OCI-LY7 (cell line): ENCODE measurements at places on chromosomes 1 and 21. TPM values are rescaled to one million over a fixed set of nuclear protein-coding genes. Genes with fewer than 3 reads are reported as not detected.

Gene KRTAP10-3
- not detected in 2 replicates for total RNA-seq

Gene MYCBP
- total RNA-seq: 38.6 and 47.6 TPM in 2 replicates

Gene LCE1A
- total RNA-seq: not detected in 2 replicates

Gene ETV3L
- not detected in 2 replicates for total RNA-seq

Gene PIGV
- 15.2 and 18.0 TPM in 2 replicates for total RNA-seq

Gene IPO9
- 67.9 and 72.5 TPM in 2 replicates for total RNA-seq

Gene MAP3K7CL
- 13.0 TPM in 2 replicates for total RNA-seq

Gene OR2L3
- not detected in 2 replicates for total RNA-seq

Gene FOXD2
- 0.49 and 0.52 TPM in 2 replicates for total RNA-seq

Gene RCOR3
- total RNA-seq: 62.3 and 79.7 TPM in 2 replicates

Gene COL16A1
- total RNA-seq: not detected in 2 replicates

Gene C1QA
- not detected in 2 replicates for total RNA-seq

Gene CDC20
- 209 and 223 TPM in 2 replicates for total RNA-seq

Gene PGLYRP3
- not detected in 2 replicates for total RNA-seq

Gene ARHGAP29
- total RNA-seq: not detected in 2 replicates

Gene HHAT
- total RNA-seq: 9.5 and 11.1 TPM in 2 replicates

Gene EPS8L3
- total RNA-seq: not detected in 2 replicates

Gene ASCL5
- total RNA-seq: not detected in 2 replicates

Gene OR4F29
- not detected in 2 replicates for total RNA-seq

Gene PARS2
- total RNA-seq: 5.3 and 6.7 TPM in 2 replicates

Gene HCRTR1
- not detected in 2 replicates for total RNA-seq

Gene ABCD3
- 33.8 and 36.5 TPM in 2 replicates for total RNA-seq

Gene TSPEAR
- total RNA-seq: not detected in 2 replicates

Gene PLA2G2D
- total RNA-seq: not detected in 2 replicates

Gene DSCAM
- total RNA-seq: not detected in 2 replicates

Gene IVL
- not detected in 2 replicates for total RNA-seq

Gene SLAMF1
- 0.42 and 0.72 TPM in 2 replicates for total RNA-seq

Gene TDRD5
- not detected in 2 replicates for total RNA-seq

Gene SOX13
- total RNA-seq: 0.27 and 0.53 TPM in 2 replicates

Gene MRPS6
- total RNA-seq: 56.1 and 64.7 TPM in 2 replicates

Gene LRRC40
- 22.0 and 23.5 TPM in 2 replicates for total RNA-seq

Gene TNFAIP8L2
- total RNA-seq: 9.0 and 9.2 TPM in 2 replicates

Gene VAMP4
- 7.7 and 14.2 TPM in 2 replicates for total RNA-seq

Gene FMOD
- total RNA-seq: not detected in 2 replicates
